ENCODE measurements at places on chromosomes 4 and X.
A peak's percentile ranks its signal among the peaks of the same experiment; 100 is the strongest.

- no peak for DNase-seq
Measured at GRCh38 chr4:184145596-184145995, 72.1 kb downstream of the ENPP6 start.

GRCh38 chrX:125826774-125827451, 339.2 kb downstream of the DCAF12L2 start:
- DNase-seq = no peak

- DNase-seq = no peak
Measured at GRCh38 chr4:82042042-82042441, 331.7 kb downstream of the HNRNPD start.

GRCh38 chr4:105387466-105387865, 86.4 kb downstream of the PPA2 start:
- no peak for DNase-seq

DNA sequence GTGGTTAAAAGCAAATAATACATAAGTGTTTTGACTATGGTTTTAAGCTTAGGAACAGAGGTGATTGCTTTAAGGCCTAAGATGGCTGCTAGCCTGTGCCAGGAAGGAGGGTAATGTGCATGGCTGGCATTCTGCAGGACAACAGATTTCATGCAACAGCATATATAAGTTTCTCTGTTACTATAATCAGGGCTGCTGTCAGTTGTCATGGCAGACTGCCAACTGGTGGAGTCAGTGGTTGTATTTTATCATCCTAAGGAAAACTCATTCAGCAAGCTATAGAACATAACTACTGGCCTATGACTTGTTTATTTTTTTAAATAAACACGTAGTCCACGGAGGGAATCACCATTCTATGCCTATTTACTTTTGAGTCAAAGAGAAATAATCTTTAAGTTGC, 77.7 kb upstream of the DCAF8L1 start:
- no peak for DNase-seq

- no peak for DNase-seq
Measured at GRCh38 chr4:151204925-151205524, 71.9 kb upstream of the PRSS48 start.

- no peak for DNase-seq
Measured at GRCh38 chrX:11206716-11207115, 86.5 kb upstream of the AMELX start.

DNA sequence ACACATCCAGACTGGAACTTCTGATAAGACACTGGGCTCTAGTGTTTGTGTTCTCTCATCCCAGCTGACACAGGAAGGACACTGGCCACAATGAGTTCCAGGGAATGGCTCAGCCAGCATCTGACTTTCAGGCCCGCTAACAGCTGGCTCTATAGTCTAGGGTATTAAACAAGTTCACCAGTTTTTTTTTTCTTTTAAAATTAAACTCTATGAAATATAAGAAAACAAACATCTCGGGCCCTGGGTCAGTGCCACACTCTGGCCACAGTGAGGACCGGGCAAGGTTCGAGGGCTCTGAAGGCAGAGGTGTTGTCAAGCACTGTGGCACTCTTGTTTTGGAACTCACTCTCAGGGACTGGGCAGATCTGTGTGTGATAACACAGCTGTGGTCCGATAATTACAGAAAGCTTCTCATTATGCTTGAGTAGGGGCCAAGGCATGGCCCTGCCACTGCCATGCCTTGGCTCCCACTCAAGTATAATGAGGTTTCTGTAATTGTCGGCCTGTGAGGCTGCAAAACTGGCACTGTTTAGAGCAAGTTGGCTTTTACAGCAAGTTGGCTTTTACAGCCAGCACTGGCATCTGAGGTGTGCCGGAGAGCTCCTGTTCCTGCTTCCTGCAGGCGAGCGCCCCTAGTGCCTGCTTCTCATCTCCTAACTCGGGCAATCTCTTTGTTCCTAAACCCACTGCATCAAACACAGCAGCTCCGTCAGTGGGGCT, 62.8 kb downstream of the PPP1R2C start:
- DNase-seq = peak; percentile 37
